ENCODE measurements at places on chromosomes 7 and 10.

GRCh38 chr10:2703953-2704352, 363.4 kb upstream of the PFKP start:
- no peak for DNase-seq

DNA sequence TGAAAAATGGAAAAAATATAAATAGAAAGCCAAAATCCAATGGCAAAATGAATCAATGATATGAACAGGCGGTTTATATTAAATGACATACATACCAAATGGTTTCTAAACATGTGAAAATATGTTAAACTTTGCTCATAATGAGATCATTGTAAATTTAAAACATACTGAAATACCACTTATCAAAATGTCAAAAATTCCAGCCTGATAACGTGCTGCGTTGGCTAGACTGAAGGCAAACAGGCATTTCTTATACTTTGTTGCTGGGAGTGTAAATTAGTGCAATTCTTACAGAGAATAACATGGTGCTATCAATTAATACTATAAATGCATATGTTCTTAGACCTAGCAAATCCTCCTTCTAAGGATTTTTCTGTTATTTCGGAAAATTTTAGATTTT, 225.8 kb upstream of the FAM3C start:
- DNase-seq, result no peak

DNA sequence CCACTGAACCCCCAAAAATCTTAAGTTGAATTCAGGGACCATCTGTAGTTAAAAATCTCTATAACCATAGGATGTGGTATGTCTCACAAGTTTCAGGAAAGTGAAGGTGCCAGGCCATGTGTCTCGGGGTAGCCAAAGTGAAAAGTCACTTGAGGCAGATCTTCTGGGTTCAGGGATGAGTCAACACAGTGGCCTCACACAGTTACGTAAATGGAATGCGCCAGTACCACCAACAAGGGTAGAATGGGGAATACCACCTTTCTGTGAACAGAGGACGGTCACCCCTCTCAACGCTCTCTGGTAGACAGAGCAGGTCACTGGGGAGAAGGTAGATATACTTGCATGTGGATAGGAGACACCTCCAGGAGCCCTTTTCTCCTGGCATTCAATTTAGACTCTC, 71.4 kb downstream of the ELMO1 start:
- no peak for DNase-seq

DNA sequence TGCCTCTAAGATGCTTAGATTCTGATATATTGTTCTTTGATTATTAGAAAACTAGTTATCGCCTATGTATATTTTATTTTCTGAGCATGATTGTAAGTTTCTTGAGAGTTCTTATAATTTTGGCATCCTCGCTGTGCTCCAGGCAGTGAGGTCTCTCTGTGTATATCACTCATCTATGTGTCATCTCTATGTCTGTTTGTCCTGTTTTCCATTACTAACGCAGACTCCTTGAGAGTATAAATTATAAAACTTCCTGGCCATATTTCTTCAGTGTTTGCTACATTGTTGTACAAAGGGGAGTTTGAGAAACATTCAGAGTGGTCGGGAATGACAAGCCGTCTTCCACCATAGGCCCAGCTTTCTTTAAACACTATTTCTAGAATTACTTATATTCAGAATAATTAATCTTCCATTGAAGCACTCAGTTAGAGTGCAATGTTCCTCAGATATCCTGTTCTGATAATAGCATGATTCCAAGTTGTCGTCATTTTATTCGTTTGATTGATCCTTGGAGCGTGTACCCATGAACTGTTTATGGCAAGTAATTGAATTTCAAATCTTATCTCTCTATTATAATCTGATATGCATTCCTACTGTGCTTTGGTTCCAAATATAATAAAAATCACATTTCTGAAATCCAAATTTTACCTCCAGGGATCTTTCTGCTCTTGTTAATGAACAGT, 206.6 kb downstream of the BAMBI start:
- DNase-seq, result no peak

DNA sequence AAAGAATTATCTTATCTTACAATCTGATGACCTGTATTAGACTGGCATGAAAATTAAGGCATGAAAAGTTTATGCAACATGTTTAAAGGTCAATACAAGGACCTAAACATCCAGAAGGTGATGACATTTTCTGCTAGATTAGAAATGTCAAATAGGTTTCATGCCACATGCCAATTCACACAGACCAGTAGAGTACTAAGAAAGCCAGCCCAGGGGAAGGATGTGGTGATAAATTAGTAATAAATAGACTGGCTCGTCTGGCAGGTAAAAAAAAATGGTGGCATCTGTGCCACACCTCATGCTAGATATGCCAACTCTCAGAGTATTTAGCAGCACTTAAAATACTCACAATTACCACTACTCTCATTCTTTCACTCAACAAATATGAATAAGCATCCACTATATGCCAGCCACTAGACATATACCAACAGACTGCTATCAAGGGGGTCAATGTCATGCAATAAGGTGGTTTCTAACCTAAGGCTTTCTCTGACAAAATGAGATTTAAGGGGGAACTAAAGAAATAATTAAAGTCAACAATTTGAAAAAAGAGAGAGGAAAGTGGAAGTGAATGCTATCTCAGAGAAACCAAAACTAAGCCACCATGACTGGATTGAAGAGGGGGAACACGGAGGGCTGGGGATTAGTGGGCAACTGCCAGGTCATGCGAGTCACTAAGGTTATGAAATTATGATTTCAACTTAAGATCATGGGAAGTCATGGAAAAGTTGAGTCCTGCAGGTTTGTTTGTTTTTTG, 83.5 kb downstream of the SGMS1 start:
- DNase-seq, result no peak

GRCh38 chr10:91681361-91682276, 48.7 kb upstream of the PPP1R3C start:
- no peak for DNase-seq

DNA sequence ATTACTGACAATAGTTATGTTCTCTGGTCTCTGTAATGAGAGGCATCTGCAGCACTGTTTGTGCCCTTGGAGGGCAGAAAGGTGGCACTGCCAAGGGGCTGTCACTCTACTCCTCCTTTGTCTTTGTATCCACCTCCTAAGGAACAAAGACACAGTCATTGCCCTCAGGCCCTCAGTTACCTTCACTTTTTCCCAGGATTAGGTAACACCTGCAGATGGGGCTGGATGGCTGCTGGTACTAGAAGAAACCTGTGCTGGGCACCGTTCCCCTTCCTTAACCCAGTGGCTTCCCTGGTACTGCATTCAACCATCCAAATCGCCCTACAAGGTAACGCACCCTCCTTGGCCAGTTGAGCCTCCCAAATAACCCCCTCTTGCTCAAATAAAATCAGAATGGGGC, 246.9 kb upstream of the NEBL start:
- DNase-seq, result no peak

DNA sequence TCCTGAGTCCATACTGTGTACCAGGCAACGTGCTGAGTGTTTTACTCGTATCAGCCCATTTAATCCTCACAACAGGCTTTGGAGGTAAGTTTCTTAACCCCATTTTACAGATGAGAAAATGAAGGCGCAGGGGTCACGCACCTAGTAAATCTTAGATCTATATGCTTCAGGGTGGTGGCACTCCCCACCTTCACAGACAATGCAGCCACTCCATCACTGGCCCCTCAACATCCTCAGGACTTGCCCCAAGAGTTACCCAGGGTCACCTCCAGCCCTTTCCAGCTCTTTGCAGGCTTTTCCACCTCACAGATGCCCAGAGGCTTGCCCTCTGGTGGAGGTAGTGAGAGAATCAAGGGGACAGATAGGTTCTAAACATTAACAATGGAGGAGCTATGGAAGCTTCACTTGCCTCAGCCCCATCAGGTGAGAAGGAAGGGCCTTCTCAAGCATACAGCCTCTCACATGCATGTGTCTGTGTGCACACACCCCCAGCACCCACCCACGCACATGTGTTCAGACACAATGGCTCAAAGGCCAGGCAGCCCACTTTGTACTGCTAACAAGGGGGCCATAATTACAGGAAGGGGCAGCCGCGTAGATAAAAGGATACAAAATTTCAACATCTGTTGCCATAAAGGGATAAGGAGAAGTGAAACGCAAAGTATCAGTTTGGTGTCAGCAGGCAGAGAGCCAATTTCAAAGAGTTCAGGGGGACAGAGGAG, 29.1 kb downstream of the DPCD start:
- no peak for DNase-seq

DNA sequence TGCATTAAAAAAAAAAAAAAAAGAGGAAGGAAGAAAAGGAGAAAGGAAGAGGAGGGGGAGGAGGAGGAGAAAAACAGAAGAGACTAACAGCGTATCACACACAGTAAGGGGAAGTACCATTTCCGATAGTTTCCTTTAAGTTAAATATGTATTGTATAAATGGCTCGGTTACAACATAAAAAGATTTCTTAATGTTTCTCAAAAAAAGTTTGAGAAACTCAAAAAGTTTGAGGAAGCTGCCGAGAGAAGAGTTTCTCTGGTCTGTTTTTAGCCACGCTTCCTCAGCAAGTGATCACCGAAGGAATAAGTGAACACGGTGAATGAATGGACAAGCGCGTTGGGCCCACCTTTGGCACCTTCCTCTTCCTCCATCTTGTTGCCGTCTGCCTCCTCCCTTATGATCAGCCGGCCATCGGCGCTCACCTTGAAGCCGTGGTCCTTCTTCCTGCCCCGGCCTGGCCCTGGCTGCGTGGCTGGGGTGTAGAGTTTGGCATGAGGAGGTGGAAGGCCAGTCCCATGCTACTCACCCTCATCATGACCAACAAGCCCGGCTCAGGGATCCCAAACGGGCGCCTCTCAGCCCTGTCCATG, 31.3 kb upstream of the FRAT2 start:
- DNase-seq, result no peak

DNA sequence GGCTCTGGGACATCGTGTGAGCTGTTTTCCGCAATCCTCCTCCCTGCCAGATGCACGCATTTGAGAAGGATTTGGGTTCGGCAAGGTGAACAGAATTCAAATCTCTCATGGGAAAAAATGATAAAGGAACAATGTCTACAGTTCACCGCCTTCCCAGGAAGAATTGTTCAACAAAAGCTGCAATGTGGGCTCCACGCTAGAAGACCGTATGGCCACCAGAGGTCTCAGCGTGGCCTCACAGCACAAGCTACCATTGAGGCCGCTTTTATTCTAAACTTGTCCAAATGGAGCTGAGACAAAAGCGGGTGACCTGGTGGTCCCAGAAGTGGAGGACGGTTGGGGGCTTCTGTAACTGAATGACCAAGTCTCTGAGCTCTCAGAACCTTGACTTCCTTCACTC, 733.1 kb downstream of the PARD3 start:
- no peak for DNase-seq

- no peak for DNase-seq
Observed at GRCh38 chr10:96609510-96609909, 22.7 kb upstream of the TM9SF3 start.

GRCh38 chr7:53656881-53657280, 621.4 kb downstream of the POM121L12 start:
- DNase-seq, result no peak

GRCh38 chr7:158819571-158820203, 9.6 kb downstream of the ESYT2 start:
- DNase-seq, result no peak

- DNase-seq, result no peak
Observed at GRCh38 chr10:110355922-110356627, 51.4 kb upstream of the SMNDC1 start.

DNA sequence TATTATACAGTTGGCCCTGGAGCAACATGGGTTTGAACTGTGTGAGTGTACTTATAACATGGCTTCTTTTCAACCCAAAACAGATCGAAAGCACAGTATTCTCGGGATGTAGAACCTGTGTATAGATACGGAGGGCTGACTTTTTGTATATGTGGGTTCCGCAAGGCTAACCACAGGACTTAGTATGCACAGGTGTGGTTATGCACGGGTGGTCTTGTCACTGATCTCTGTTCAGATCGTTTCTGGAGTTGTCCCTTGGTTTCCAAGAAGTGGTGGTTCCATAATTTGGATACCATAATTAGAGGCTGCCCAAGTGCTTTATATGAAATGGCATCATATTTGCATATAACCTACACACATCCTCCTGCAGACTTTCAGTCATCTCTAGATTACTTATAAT, 10.9 kb upstream of the BHLHA15 start:
- DNase-seq, result no peak

DNA sequence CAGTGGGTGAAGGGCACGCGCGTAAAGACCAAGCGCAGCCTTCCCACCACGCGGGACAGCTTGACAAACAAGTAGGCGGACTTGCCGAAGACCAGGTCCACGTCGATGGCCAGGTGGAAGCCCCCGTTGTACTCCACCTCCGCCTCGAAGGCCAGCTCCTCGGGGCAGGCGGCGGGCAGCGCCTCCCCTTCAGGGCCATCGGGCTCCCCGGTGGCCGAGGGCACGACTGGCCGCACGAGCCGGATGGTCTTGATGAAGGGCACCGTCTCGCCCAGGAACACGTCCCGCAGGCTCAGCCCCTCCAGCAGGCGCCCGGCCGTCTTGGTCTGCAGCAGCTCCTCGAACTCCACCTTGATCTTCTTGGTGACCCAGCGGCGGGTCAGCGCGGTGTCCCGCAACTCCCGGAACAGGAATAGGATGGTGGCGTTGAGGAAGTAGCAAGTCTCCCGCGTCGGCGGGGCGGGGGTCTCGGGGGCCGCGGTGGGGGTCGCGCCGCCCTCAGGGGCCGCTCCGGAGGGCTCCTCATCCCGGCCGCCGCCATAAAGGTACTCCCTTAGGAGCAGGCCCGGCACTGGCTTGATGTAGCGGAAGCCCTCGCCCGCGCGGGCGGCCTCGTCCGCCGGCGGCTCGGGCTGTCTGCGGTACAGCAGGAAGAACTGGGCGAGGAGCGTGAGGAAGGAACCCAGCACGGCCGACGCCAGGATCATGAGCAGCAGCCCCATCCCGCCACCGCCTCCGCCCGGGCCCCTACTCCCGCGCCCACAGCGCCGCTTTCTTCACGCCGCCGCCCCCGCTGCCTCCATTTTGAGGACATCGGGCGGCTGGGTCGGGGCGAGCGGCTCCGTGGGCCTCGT, 507 bp downstream of the PDZD8 start:
- no peak for DNase-seq

DNA sequence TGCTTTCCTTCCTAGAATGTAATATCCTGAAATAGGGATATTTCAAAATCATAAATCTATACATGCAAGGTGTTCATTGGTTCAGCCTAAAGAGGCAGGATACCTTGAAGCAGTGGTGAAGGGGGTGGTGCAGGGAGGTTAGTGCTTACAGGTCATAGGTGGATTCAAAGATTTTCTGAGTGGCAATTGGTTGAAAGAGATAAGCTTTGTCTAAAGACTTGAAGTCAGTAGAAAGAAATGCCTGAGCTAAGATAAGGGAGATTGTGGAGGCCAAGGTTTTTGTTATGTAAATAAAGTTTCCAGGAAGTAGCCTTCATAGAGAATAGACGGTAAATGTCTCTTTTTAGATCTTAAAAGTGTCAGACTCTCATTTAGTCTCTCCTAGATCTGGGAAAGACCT, 741.2 kb upstream of the ZWINT start:
- DNase-seq, result no peak

- DNase-seq, result no peak
Observed at GRCh38 chr10:76311752-76312636, 880.6 kb downstream of the LRMDA start.

Measured in NCI-H1930 (cell line).